Mucosa of descending colon (tissue), 3 donors: ENCODE measurements at places on chromosomes 5 and 9. TPM values are rescaled to one million over a fixed set of nuclear protein-coding genes. Genes with fewer than 3 reads are reported as not detected.

MCTP1 gene
- 6.8 TPM for total RNA-seq

AHRR gene
- total RNA-seq: 2.0 TPM

SLC1A1 gene
- 37.0 TPM for total RNA-seq

ITGA2 gene
- total RNA-seq: 17.6 TPM

DNA sequence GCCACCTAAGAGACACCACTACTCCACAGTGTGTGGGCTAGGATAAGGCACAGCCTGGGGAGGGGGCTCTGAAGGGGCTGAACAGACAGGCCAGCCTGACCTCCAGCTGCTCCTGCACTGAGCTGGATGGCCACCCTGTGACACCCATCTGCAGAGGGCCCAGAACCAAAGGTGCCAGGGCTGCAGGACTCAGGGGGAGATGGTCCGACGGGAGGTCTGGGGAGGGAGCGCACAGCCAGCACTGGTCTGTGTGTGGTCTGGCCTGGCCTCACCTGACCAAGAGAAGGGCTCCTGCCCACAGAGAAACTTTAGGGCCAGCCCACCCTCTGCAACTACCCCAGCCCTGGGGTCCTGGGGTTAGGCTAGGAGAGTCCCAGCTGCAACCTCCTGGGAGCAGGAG lies 789 bp downstream of the LTC4S start:
- DNase-seq: no peak
